SW 1271 (cell line): ENCODE measurements at places on chromosomes 2 and 18.
A peak's percentile ranks its signal among the peaks of the same experiment; 100 is the strongest.

DNA sequence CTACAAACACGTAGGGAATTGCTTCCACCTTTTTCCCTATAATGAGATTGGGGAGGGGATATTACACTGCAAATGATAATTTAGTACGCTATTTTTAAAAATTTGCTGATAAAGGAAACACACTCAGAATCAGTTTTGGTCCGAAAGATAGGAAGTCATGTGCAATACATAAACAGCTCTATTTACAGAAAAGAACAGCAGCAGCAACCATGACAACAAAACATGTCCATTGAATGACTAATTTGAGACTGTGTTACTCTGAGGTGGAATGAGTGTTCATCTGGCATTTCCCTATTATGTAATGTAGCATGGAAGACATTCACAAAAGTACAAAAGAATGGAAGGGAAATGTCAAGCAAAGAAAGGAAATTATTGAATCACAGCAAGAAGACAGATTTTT lies 337.2 kb downstream of the NBAS start:
- peak; percentile 66 for DNase-seq

DNA sequence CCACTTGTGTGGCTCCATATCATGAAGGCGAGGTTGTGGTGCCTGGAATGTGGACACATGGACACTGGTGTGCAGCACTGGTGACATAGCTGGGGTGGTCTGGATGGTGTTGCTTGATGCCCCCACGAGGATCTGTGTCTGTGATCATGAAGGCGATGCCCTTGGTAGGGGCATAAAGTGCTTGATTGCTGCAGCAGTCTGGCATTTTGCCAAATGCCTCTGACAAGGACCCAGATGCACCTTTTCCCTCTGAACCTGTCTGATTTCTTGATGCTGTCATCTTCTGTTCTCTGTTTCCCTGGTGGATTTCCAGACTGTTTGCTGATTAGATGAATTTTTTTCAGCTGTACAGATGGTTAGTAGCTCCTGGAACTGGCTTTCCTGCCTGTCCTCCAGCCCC lies 752.0 kb upstream of the HS6ST1 start:
- no peak for DNase-seq

GRCh38 chr18:45687621-45688020 lies 36.4 kb upstream of the SLC14A1 start:
- no peak for DNase-seq

- DNase-seq, result peak; percentile 90
Observed at GRCh38 chr18:61606759-61607158, 273.5 kb downstream of the CDH20 start.

GRCh38 chr18:48957136-48957535 lies 6.4 kb upstream of the SMAD7 start:
- DNase-seq, result no peak

- DNase-seq, result no peak
Observed at GRCh38 chr2:172090044-172090961, 5.0 kb downstream of the DLX1 start.

DNA sequence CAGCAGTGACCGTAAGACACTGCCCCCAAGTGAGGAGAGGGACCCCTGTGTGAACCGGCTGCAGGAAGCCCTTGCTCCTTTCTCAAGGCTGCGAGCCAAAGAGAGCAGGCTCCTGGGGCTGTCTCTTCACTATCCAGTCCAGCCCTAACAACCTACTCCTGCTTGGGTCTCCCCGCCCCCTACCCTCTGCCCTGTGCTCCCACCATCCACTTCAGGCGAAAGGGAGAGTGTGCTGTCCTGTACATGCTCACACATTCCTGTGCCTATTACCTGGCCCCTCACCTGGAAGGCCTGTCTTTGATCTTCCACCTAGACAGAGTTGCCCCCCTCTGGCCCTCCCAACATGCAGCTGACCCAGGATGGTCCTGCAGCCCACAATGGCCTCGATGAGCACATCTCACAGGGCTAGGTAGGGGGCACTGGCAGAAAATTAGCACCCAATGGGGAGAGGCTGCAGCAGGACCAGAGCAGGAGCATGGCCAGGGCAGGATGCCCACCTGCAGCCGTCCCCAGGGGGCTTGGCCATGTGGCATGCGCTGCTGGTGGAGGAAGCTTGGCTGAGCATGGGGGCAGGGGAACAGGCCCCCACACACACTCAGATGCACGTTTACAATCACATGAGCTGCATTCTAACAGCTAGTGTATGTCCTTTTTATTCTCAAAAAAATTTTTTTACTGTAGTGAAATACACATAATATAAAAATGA lies 93.5 kb downstream of the POLR1A start:
- no peak for DNase-seq

DNA sequence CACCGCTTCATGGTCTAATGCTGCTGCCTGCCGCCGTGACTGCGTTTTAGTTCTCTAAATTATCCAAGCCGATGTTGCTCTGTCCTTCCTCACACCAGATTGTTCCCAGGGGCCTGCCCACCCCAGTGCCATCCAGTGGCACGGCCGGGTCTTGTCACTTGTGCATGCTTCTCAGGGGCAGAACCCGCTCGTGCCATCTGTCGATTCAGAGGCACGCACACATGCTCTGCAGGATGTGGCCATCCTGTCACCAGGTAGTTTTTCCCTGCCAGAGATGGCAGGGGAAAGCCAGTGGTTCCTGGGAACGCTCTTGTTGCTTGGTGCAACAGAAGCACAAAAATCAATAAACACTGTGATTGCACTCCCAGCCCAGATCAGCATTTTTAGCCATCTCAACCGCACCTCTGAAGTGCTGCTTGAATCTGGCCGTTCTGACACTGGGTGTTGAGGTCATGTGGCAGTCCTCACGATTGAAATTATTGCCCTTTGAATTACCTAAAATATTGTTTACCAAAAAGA lies 119.6 kb upstream of the BOD1L2 start:
- no peak for DNase-seq

GRCh38 chr18:34221971-34222306 lies 2.8 kb downstream of the NOL4 start:
- DNase-seq, result no peak

DNA sequence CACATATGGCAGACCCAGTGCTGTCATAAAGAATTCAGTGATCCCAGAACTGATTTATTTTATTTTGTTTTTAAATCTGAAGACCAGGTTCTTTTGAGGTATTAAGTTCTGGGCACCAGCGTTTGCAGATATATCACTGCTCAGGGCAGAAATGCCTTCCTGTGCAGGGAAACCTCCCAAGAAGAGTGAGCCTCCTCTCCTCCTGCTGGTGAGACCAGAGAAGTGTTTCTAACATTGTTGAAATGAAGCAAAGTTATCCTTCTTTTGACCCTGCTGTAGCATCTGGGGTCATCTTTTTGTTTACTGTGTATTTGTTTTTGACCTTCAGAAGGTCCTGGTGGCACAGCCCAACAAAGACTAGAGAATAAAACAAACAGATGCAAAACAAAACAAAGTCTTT lies 94.0 kb downstream of the AQP4 start:
- no peak for DNase-seq

- no peak for DNase-seq
Observed at GRCh38 chr2:24375349-24376087, 15.2 kb upstream of the ITSN2 start.

- peak; percentile 3 for DNase-seq
Observed at GRCh38 chr18:9734189-9734588, 26.1 kb downstream of the RAB31 start.

GRCh38 chr2:65562890-65563289 lies 130.5 kb upstream of the SPRED2 start:
- no peak for DNase-seq

- DNase-seq, result no peak
Observed at GRCh38 chr18:79863161-79864005, 65.6 kb downstream of the KCNG2 start.

GRCh38 chr18:28757466-28758008 lies 580.6 kb upstream of the CDH2 start:
- no peak for DNase-seq

GRCh38 chr2:121185571-121186074 lies 99.4 kb downstream of the TFCP2L1 start:
- no peak for DNase-seq

GRCh38 chr2:98091738-98092137 lies 4.8 kb downstream of the VWA3B start:
- DNase-seq, result no peak

DNA sequence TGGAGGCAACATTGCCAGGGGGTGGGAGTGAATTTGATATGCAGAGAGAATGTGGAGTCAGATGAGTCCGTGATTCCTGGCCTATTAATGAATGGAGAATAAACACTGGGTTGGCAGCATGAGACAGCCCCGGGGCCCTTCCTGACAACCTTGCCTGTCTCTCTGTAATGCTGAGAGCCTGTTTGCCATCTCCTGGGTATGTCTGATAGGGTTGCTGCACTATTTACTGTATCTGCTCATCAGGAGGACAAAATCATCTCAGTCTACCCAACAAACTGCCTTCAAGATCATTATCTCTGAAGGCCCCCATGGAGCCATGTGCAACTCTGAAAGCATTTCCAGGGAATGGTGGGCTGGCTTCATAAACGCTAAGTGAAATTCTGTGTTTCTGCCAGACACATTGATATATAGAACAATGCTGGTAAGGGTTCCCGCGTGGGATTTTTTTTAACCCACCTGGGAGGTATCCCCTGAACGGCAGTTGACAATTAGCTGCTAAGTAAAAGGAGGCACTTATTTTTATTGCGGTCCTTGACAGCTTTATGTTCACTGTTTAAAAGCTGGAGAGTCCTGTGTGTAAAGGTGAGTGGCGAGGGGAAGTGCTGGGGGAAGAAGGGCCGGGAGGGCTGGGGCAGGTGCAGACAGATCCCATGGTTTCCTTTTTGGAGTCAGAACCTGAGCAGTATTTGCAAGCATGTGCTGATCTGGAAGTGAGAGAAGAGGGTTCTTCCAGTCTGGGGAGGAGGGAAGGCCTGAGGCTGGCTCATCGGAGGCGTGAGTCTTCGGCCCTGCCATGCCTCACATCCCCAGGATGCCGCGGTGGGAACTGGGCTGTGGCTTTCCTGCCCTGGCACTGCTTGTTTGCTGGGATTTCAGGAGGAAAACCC lies 64.8 kb downstream of the ARHGAP25 start:
- no peak for DNase-seq

DNA sequence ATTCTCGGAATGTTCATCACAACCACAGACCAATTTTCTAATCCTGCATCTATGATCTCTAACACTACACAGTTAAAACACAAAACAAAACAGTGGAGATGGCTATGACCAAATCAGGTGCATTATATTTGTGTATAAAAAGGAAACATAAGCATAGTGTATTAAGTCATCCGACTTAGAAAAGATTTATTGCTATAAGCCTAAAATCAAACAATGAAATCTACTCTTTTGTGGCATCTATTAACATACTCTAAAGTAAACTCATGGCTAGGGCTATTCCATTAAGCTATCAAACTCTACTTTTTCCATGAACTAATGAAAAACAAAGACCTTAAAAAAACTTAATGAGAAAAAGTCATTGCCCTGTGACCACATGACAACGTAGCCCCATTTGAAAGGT lies 8.7 kb downstream of the SP3 start:
- DNase-seq, result no peak

DNA sequence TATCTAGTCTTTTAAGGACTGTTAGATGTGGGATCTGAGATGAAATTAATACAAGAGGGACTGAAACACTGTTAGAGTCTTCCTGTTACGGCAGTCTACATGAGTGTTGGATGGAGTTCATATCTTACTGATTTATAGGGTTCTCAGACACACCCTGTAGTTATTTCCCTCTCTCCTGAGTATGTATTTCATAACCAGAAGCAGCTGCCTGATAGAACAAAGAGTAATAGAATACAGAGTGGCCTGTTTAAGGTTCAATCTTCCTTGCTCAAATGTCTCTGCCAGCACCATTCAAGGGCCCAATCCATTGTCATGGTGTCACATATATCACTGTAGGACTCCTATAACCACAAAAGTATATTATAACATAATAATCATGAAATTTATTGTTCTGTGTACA lies 1229.1 kb upstream of the ACVR2A start:
- no peak for DNase-seq

DNA sequence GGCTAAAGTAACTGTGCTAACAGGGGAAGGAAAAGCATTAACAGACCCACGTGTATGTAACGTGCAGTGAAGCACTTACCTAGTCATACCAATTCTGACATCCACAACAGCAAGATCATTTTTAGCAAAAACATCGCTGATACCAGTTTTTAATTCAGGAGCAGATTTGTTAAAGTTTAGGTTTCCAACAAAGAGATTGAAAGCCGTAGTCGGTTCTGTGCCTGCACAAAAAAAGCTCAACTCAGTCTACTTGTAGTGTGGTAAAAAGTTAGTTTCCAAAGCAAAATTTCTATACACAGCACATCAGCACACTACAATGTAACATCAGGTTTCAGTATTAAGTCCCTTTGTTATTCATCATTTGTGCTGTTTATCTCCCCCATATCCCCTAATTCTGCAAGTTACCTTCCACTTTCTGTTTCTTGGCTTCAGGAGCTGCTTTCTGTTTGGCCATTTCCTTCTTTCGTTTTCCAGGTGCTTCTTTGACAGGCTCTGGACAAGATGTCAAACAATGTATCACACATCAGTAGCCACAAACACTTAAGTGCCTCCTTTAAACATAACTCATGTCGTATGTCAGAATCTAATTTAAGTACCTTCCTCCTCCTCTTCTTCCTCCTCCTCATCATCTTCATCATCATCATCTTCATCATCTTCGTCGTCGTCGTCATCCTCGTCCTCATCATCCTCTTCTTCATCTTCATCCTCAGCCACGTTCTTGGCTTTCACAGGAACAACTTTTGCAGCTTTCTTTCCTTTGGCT lies 4.0 kb downstream of the NCL start:
- DNase-seq, result no peak

GRCh38 chr2:97910403-97911205 lies 85.1 kb downstream of the TMEM131 start:
- DNase-seq, result no peak

DNA sequence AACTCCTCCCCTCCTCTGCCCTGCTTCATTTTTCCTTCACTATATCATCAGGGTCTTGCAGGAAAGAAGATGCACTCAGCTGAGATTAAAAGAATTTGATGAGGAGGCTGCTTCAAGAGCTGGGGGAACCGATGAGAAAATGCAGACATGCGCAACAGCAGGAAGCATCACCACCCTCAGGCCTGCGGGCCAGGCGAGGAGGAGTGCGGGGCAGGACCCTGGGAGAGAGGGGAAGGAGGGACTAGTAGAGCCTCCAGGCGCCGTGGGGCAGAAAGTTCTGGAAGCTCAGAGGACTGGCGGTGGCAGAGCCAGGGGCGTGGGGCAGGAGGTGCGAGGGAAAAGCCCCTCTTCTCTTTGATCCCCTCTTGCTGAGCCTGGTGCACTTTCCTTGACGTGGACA lies 108.2 kb downstream of the CD226 start:
- DNase-seq, result no peak

GRCh38 chr2:164803776-164804466 lies 37.7 kb downstream of the COBLL1 start:
- DNase-seq, result no peak
